B cell (primary cell): ENCODE measurements at places on chromosomes 1 and 21. TPM values are rescaled to one million over a fixed set of nuclear protein-coding genes. Genes with fewer than 3 reads are reported as not detected.

- H3K36me3 ChIP-seq: no peaks in the 10 kb centered on the region
- no peaks in the 10 kb centered on the region for H3K27me3 ChIP-seq
- peaks cover 9% of the 10 kb centered on the region for H3K4me1 ChIP-seq
- H3K4me3 ChIP-seq: no peak within 1 kb of the TSS
- H3K27ac ChIP-seq: no peak within 1 kb of the TSS
- no peak for DNase-seq
Measured at GRCh38 chr21:46604975-46605766, at the start of gene S100B. Gene S100B (minus strand): TSS chr21:46605082. CDS start chr21:46602415, 2,667 bp downstream.

DNA sequence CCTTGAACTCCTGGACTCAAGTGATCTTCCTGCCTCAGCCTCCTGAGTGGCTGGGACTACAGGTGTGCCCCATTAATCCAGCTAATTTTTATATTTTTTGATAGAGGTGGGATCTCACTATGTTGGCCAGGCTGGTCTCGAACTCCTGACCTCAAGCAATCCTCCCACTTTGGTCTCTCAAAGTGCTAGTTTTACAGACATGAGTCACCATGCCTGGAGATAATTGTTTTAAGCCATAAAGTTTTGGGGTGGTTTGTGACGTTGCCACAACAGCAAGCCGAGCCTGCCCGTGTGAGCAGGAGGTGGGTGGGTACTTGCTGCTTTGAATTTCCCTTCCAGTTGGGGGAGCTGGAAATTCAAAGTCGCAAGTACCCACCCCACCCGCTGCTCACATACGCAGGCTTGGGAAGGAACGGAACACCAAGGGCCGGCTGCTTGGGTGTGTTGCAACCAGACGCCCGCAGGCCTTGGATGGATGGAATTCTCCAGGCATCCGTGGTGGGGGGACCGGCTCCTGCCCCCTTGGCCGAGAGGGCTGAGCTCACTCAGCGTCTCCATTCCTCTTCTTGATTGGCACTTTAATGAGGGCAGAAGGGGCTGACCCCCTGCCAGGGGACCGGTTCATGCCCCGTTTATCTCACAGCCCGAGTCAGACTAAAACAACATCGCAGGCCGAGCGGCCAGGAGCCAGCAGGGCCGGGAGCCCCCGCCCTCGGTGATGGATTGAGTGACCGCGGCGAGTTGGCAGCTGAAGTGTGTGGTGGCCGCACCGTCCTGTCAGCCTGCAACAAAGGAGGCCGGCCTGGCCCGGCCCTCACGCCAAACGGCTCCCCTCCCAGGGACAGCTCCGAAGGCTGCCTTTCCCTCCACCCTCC lies 78.1 kb downstream of the DHRS3 start:
- H3K4me1 ChIP-seq: no peaks in the 10 kb centered on the region
- peaks cover 10% of the 10 kb centered on the region for H3K27me3 ChIP-seq
- H3K4me3 ChIP-seq: no peak overlapping the region
- no peaks in the 10 kb centered on the region for H3K36me3 ChIP-seq
- no peak for DNase-seq

- H3K4me1 ChIP-seq: no peaks in the 10 kb centered on the region
- no peak overlapping the region for H3K27ac ChIP-seq
- no peaks in the 10 kb centered on the region for H3K27me3 ChIP-seq
Measured at GRCh38 chr21:33578214-33578613, 10.3 kb downstream of the DONSON start.

The ETNK2 gene
- polyA plus RNA-seq: 0.49 and 1.3 TPM in 2 replicates

The HCRTR1 gene
- polyA plus RNA-seq: not detected in 2 replicates

GRCh38 chr1:153395136-153395685 lies 4.3 kb upstream of the S100A8 start:
- no peaks in the 10 kb centered on the region for H3K36me3 ChIP-seq
- no peaks in the 10 kb centered on the region for H3K4me1 ChIP-seq
- H3K4me3 ChIP-seq: no peak overlapping the region

- H3K27me3 ChIP-seq: no peaks in the 10 kb centered on the region
- DNase-seq: peak; percentile 17
- H3K27ac ChIP-seq: no peak overlapping the region
- H3K36me3 ChIP-seq: no peaks in the 10 kb centered on the region
Measured at GRCh38 chr1:186218654-186219352, 156.2 kb downstream of the TPR start.

The BOLA1 gene
- polyA plus RNA-seq: 6.9 and 15.0 TPM in 2 replicates

The LAMC2 gene
- not detected in 2 replicates for polyA plus RNA-seq

The GBP7 gene
- polyA plus RNA-seq: not detected in 2 replicates

The SERTAD4 gene
- polyA plus RNA-seq: not detected in 2 replicates

- peaks cover 14% of the 10 kb centered on the region for H3K36me3 ChIP-seq
- no peaks in the 10 kb centered on the region for H3K4me1 ChIP-seq
Measured at GRCh38 chr1:42748021-42748420, 8.0 kb upstream of the CLDN19 start.

The PRELP gene
- polyA plus RNA-seq: not detected in 2 replicates

- DNase-seq: no peak
- H3K4me3 ChIP-seq: no peak overlapping the region
- no peaks in the 10 kb centered on the region for H3K36me3 ChIP-seq
- peaks cover 89% of the 10 kb centered on the region for H3K27me3 ChIP-seq
- peaks cover 18% of the 10 kb centered on the region for H3K4me1 ChIP-seq
Measured at GRCh38 chr1:156431769-156432668, 63.0 kb downstream of the RHBG start.

DNA sequence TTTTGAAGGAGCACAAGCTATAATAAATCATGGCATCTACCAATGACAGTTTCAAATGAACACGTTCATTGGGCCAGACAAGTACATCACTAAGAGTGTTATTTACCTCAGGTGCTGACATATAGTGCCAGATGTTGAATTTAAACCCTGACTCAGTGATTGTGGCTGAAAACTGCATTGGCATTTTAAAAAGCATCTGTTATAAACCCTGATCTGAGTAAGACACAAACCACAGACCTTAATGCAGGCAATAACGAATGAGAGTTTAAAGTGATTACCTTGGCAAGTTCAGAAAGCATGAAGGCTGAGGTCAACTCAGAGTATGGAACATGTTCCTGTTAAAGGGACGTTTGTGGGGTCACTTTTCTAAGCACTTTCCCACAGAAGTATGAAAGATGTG lies 865.1 kb upstream of the TMPRSS15 start:
- H3K27ac ChIP-seq: no peak overlapping the region
- H3K4me1 ChIP-seq: no peaks in the 10 kb centered on the region
- H3K36me3 ChIP-seq: no peaks in the 10 kb centered on the region
- H3K4me3 ChIP-seq: no peak overlapping the region
- no peaks in the 10 kb centered on the region for H3K27me3 ChIP-seq

The FAM3B gene
- 0.09 TPM in 1 of 2 replicates, not detected in the other for polyA plus RNA-seq

GRCh38 chr1:10529765-10530164 lies 55.0 kb downstream of the PEX14 start:
- no peaks in the 10 kb centered on the region for H3K36me3 ChIP-seq
- H3K27me3 ChIP-seq: no peaks in the 10 kb centered on the region
- DNase-seq: no peak
- no peak overlapping the region for H3K27ac ChIP-seq
- H3K4me3 ChIP-seq: no peak overlapping the region

The TIAM1 gene
- 0.51 and 0.71 TPM in 2 replicates for polyA plus RNA-seq

DNA sequence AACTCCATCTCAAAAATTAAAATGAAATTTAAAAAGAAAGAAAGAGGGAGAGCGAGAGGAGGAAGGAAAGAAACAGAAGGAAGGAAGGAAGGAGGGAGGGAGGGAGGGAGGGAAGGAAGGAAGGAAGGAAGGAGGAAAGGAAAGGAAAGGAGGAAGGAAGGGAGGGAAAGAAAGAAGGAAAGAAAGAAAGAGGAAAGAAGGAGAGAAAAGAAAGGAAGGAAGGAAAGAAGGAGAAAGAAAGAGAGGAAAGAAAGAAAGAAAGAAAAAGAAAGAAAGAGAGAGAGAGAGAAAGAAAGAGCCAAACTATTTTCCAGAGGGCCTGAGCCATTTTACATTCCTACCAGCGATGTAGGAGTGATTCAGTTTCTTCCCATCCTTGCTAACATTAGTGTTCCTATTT lies 364.0 kb downstream of the RGS7 start:
- no peaks in the 10 kb centered on the region for H3K27me3 ChIP-seq
- DNase-seq: no peak
- no peaks in the 10 kb centered on the region for H3K4me1 ChIP-seq
- no peak overlapping the region for H3K27ac ChIP-seq
- H3K36me3 ChIP-seq: no peaks in the 10 kb centered on the region
- H3K4me3 ChIP-seq: no peak overlapping the region

GRCh38 chr1:54245501-54245900 lies 45.5 kb downstream of the MRPL37 start:
- H3K36me3 ChIP-seq: no peaks in the 10 kb centered on the region
- no peaks in the 10 kb centered on the region for H3K4me1 ChIP-seq
- H3K27me3 ChIP-seq: no peaks in the 10 kb centered on the region
- no peak overlapping the region for H3K4me3 ChIP-seq
- no peak for DNase-seq

GRCh38 chr21:36450511-36450910 lies 29.4 kb downstream of the CLDN14 start:
- H3K4me3 ChIP-seq: no peak overlapping the region
- no peaks in the 10 kb centered on the region for H3K4me1 ChIP-seq
- H3K27me3 ChIP-seq: no peaks in the 10 kb centered on the region
- H3K27ac ChIP-seq: no peak overlapping the region
- H3K36me3 ChIP-seq: no peaks in the 10 kb centered on the region
- no peak for DNase-seq

DNA sequence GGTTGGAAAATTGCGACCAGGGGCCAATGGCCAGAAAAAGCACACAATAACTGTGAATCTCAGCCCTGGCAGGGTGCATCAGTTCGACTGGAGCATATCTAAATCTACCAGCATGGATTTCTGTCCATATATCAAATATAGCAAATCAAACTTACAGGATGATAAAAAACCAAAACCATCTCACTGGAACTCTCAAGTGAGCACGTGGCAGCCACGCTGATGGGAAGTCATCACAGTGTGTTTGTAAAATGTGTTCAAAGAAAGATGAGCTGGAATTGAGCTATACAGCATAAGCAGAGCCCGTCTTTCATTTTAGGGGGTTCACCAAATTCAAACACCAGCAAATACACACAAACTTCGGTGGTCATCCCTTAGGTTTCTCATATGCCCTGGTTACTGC lies 610.1 kb downstream of the AJAP1 start:
- no peak for DNase-seq
- H3K36me3 ChIP-seq: no peaks in the 10 kb centered on the region
- no peak overlapping the region for H3K27ac ChIP-seq
- no peaks in the 10 kb centered on the region for H3K27me3 ChIP-seq
- no peaks in the 10 kb centered on the region for H3K4me1 ChIP-seq
- H3K4me3 ChIP-seq: no peak overlapping the region

The SLAMF7 gene
- 12.4 and 13.1 TPM in 2 replicates for polyA plus RNA-seq

The DISC1 gene
- polyA plus RNA-seq: 2.7 and 3.4 TPM in 2 replicates

DNA sequence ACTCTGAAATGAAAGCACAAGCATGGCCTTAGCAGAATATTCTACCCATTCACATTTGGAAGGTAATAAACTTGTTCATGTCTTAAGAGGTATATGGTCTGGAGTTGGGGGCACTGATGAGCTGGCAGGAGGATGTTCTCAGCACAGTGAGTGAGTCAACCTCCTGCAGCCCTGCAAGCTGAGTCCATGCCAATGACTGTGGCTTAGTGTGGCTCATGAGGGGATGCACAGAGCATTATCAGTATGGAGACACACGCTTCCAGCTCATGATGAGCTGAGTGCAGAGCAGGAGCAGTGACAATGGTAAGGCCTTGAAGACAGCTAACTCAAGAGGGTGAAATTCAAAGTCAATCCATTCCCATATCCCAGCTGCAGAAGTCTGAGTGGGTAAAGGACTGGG lies 102.3 kb downstream of the TNFSF18 start:
- no peak for DNase-seq
- no peaks in the 10 kb centered on the region for H3K36me3 ChIP-seq
- H3K4me3 ChIP-seq: no peak overlapping the region

DNA sequence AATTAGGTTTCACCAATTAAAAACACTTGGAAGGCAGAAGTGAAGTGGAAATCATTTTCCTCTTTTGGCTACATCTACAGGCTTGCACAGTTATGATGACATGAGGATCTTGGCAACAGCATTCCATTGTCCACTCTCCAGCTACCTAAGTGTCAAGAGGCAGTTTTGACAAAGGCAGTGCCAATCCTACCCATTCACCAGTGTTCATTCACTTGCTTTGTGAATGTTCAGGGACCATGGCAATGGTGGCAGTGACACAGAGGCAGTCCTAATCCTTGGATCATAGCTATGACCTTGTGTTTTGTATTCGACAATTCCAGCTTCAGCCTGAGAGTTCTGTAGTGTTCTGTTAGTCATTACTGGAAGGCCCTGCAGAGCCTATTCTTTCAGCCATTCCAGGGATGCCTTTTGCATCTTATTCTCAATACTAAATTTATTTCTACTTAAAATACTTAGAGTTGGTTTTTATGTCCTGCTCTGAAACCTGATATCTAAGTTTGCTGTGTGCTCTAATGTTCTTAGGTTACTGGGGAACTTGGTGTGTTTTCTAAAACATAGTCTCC lies 36.7 kb downstream of the CRB1 start:
- no peak for DNase-seq
- H3K4me1 ChIP-seq: no peaks in the 10 kb centered on the region
- H3K27ac ChIP-seq: no peak overlapping the region

DNA sequence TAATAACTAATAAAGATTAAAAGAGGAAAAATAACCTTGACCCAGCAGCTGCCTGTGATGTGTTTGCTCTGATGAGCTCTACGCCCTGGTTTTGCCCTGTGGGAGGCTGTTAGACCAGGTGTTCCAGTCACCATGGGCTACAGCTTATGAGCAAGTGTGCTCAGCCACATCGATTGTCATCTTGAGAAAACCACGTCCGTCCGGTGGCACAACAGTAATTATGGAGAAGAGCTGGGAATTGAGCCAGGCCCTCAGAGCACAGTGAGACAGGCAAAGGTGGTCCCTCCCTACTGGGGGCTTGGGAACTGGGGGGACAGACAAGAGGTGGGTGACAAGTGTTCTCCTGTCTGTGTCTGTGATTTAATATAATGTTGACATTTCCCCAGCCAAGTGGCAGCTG lies 420.5 kb downstream of the MATN1 start:
- H3K36me3 ChIP-seq: no peaks in the 10 kb centered on the region
- no peak for DNase-seq
- H3K4me1 ChIP-seq: no peaks in the 10 kb centered on the region
- H3K4me3 ChIP-seq: no peak overlapping the region
- no peaks in the 10 kb centered on the region for H3K27me3 ChIP-seq

The OXCT2 gene
- polyA plus RNA-seq: 1.9 and 2.6 TPM in 2 replicates

GRCh38 chr1:169287280-169287679 lies 80.3 kb downstream of the NME7 start:
- DNase-seq: no peak
- H3K27me3 ChIP-seq: no peaks in the 10 kb centered on the region
- no peaks in the 10 kb centered on the region for H3K4me1 ChIP-seq

DNA sequence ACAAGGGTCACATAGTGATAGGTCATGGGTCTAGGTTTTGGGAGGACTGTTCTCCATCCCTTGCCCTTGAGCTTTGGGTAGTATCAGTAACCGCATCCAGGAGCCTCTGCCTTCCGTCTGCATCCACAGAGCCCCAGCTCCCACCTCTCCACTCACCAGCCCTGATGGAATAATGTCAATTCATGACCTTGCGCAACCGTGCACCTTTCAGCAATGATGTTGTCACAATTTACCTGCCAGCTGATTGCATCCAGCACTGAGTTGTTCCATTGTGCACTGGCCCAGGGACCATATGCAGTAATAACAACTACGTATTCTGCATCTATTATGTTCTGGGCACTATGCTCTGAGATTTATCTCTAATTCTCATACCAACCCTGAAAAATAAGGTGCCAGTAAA lies 1.4 kb downstream of the CAPN8 start:
- no peak overlapping the region for H3K4me3 ChIP-seq
- H3K4me1 ChIP-seq: no peaks in the 10 kb centered on the region
- no peak for DNase-seq
- no peaks in the 10 kb centered on the region for H3K36me3 ChIP-seq
- no peak overlapping the region for H3K27ac ChIP-seq

GRCh38 chr1:37989361-37989930 lies 376 bp downstream of the SF3A3 start:
- H3K4me3 ChIP-seq: peak overlapping the region; percentile 92
- peaks cover 29% of the 10 kb centered on the region for H3K36me3 ChIP-seq
- peak overlapping the region; percentile 53 for H3K27ac ChIP-seq
- peaks cover 15% of the 10 kb centered on the region for H3K4me1 ChIP-seq
- no peak for DNase-seq
